ENCODE measurements at places on chromosomes 6 and 20. TPM values are rescaled to one million over a fixed set of nuclear protein-coding genes. Genes with fewer than 3 reads are reported as not detected.

- no peak for DNase-seq
- H3K36me3 ChIP-seq = no peaks in the 10 kb centered on the region
- no peaks in the 10 kb centered on the region for H3K4me1 ChIP-seq
- H3K4me3 ChIP-seq = no peak overlapping the region
These were observed 60.2 kb downstream of the GNAS-AS1 start for GRCh38 chr20:58790454-58790853.

GRCh38 chr6:68343901-68344300 lies 291.2 kb upstream of the ADGRB3 start:
- H3K27ac ChIP-seq = no peak overlapping the region
- H3K36me3 ChIP-seq = no peaks in the 10 kb centered on the region
- H3K4me3 ChIP-seq = no peak overlapping the region
- H3K4me1 ChIP-seq = no peaks in the 10 kb centered on the region
- DNase-seq = no peak

The CYP39A1 gene
- 1.7 TPM for total RNA-seq

DNA sequence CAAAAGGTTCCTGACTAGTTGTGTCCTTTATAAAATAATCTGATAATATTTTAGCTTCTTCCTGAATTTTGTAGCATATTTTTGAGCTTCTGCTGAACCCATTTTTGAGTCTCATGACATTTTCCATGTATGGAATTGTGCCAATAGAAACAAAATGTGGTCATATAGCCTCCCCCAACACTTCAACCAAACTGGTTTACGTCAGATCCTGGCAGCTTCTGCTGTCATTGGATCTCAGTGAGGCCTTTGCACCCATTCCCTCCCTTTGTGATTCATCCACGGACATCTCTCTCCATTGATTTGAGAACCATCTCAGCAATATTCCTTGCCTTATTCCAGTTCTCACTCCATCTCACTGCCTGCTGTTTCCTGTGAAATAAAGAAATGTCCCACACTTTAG lies 166.0 kb upstream of the PROKR2 start:
- no peaks in the 10 kb centered on the region for H3K36me3 ChIP-seq
- no peak overlapping the region for H3K4me3 ChIP-seq
- no peak for DNase-seq
- H3K27ac ChIP-seq = no peak overlapping the region
- H3K4me1 ChIP-seq = no peaks in the 10 kb centered on the region
- H3K27me3 ChIP-seq = no peaks in the 10 kb centered on the region

The PREX1 gene
- total RNA-seq = 12.5 TPM

- H3K27ac ChIP-seq = no peak overlapping the region
- no peaks in the 10 kb centered on the region for H3K27me3 ChIP-seq
- H3K4me3 ChIP-seq = no peak overlapping the region
- DNase-seq = no peak
These were observed 47.5 kb downstream of the TNFRSF21 start for GRCh38 chr6:47262231-47262630.

The TOP1 gene
- total RNA-seq = 26.0 TPM

The HMGCLL1 gene
- 0.42 TPM for total RNA-seq

DNA sequence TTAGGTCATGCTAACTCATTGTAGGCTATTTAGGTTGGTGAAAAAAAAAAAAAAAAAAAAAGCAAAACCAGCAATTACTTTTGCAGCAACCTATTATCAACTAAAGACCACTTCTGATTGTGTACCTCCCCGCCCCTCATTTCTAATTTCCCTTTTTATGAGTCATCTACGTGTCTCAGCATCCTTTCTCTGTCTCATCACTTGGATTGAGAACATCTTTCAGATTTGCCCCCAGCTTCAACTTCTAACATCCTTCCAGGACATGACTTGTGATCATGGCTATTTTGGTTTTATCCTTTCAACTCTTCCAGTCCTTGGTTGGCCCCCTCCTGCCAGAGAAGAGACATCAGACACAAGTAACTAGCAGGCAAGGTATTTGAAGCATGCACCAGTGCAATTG lies 156.7 kb upstream of the CCN2 start:
- DNase-seq = no peak
- no peak overlapping the region for H3K27ac ChIP-seq
- H3K36me3 ChIP-seq = no peaks in the 10 kb centered on the region

The PDYN gene
- total RNA-seq = 0.33 TPM

DNA sequence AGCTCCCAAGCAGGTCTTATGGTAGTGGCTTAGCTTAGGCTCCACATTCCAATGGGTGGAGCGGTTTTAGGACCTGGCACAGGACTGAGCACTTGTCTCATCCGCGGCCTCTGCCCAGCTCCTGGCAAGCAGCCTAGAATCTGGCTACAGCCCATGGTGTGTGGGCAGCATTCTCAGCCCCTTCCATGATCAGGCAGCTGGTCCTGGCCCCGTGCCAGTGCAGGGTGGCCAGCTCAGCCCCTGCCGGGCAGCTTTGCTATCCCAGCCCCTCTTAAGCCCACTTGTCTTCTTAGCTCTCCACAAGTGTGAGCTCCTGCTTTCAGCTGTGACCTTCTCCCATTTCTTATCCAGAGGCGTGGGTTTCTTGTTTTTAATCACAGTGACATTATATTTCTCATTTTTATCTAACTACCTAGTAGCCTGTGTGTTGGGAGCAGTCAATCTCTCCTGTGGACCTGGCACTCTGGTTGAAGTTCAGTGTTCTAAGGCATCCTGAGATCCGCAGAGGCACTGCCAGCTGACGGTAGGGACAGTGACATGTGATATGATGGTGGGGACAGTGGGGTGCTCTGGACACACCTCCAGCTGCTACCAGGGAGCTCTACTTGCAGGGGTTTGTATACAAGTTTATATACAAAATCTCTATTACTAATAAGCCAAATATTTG lies 119.9 kb upstream of the PRND start:
- H3K36me3 ChIP-seq = no peaks in the 10 kb centered on the region
- H3K4me3 ChIP-seq = no peak overlapping the region
- H3K27ac ChIP-seq = no peak overlapping the region
- no peaks in the 10 kb centered on the region for H3K27me3 ChIP-seq

GRCh38 chr6:39873439-39873838 lies 60.8 kb downstream of the MOCS1 start:
- no peaks in the 10 kb centered on the region for H3K27me3 ChIP-seq
- H3K27ac ChIP-seq = no peak overlapping the region
- peaks cover 2% of the 10 kb centered on the region for H3K4me1 ChIP-seq
- no peaks in the 10 kb centered on the region for H3K36me3 ChIP-seq
- no peak for DNase-seq
- no peak overlapping the region for H3K4me3 ChIP-seq

GRCh38 chr6:160030103-160030502 lies 61.2 kb downstream of the IGF2R start:
- peaks cover 30% of the 10 kb centered on the region for H3K4me1 ChIP-seq
- H3K27ac ChIP-seq = peak overlapping the region; percentile 83

DNA sequence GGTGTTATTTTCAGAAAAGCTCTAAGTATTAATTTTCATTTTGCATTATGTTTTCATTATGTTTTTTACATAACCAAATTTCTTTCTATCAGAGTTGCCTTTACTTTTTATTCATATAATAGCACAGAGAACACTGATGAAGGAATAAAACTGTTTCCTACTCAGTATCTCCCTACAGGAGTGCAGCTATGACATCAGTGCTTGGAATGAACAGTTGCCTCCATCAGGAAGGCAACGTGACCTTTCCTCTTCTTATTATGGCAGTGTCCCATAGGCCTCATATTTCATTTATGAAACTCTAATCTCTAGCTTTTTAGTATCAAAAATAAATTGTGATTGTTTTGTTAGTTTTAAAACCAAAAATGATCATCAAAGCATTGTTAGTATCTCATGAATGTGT lies 712.8 kb downstream of the CD109 start:
- DNase-seq = no peak
- H3K36me3 ChIP-seq = no peaks in the 10 kb centered on the region
- H3K4me1 ChIP-seq = no peaks in the 10 kb centered on the region
- H3K27ac ChIP-seq = no peak overlapping the region
- no peaks in the 10 kb centered on the region for H3K27me3 ChIP-seq

The ZNF165 gene
- total RNA-seq = 0.99 TPM

- peak overlapping the region; percentile 76 for H3K27ac ChIP-seq
- H3K4me3 ChIP-seq = no peak overlapping the region
- no peaks in the 10 kb centered on the region for H3K27me3 ChIP-seq
- peaks cover 9% of the 10 kb centered on the region for H3K4me1 ChIP-seq
- DNase-seq = peak; percentile 12
- H3K36me3 ChIP-seq = no peaks in the 10 kb centered on the region
These were observed 35.5 kb downstream of the SESN1 start for GRCh38 chr6:109059153-109059552.

The BPIFB1 gene
- total RNA-seq = 0.24 TPM

The TUBB2B gene
- 6.8 TPM for total RNA-seq

DNA sequence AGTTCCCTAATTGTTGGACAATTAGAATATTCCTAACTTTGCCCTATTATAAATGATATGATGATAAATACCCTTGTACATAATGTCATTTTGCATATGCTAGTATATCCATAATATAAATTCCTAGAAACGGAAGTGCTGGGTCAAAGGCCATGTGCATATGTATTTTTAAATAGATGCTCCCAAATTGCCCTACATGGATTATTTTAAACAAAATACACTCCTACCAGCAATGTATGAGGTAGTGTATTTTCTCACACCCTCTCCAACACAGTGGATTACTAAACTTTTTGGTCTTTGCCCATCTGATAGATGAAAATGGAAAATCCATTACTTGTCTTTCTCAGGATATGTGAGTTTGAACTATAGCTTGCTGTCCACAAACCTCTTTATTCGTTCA lies 385.1 kb upstream of the JARID2 start:
- DNase-seq = no peak
- no peaks in the 10 kb centered on the region for H3K27me3 ChIP-seq
- no peak overlapping the region for H3K4me3 ChIP-seq
- H3K36me3 ChIP-seq = no peaks in the 10 kb centered on the region

The LY6G6F gene
- 0.05 TPM for total RNA-seq

The SUPT3H gene
- total RNA-seq = 5.5 TPM

- no peaks in the 10 kb centered on the region for H3K27me3 ChIP-seq
- DNase-seq = no peak
- peaks cover 37% of the 10 kb centered on the region for H3K36me3 ChIP-seq
- no peak overlapping the region for H3K27ac ChIP-seq
- H3K4me1 ChIP-seq = no peaks in the 10 kb centered on the region
These were observed 3.3 kb upstream of the EFCAB8 start for GRCh38 chr20:32855387-32855786.

GRCh38 chr20:49540232-49540620 lies 27.7 kb downstream of the PTGIS start:
- no peak overlapping the region for H3K27ac ChIP-seq
- DNase-seq = no peak
- H3K27me3 ChIP-seq = no peaks in the 10 kb centered on the region
- no peaks in the 10 kb centered on the region for H3K4me1 ChIP-seq

DNA sequence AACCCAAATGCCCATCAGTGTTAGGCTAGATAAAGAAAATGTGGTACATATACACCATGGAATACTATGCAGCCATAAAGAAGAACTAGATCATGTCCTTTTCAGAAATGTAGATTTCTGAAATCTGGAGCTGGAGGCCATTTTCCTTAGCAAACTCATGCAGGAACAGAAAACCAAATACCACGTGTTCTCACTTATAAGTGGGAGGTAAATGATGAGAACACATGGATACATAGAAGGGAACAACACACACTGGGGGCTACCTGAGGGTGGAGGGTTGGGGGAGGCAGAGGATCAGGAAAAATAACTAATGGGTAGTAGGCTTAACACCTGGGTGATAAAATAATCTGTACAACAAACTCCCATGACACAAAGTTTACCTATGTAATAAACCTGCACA lies 188.9 kb upstream of the PRND start:
- no peaks in the 10 kb centered on the region for H3K27me3 ChIP-seq
- H3K4me1 ChIP-seq = no peaks in the 10 kb centered on the region
- H3K36me3 ChIP-seq = no peaks in the 10 kb centered on the region
- no peak for DNase-seq
- H3K4me3 ChIP-seq = no peak overlapping the region

The NKAIN4 gene
- 8.5 TPM for total RNA-seq

GRCh38 chr20:56222945-56223344 lies 25.6 kb upstream of the MC3R start:
- H3K27ac ChIP-seq = no peak overlapping the region
- H3K4me3 ChIP-seq = no peak overlapping the region
- DNase-seq = no peak
- no peaks in the 10 kb centered on the region for H3K36me3 ChIP-seq

DNA sequence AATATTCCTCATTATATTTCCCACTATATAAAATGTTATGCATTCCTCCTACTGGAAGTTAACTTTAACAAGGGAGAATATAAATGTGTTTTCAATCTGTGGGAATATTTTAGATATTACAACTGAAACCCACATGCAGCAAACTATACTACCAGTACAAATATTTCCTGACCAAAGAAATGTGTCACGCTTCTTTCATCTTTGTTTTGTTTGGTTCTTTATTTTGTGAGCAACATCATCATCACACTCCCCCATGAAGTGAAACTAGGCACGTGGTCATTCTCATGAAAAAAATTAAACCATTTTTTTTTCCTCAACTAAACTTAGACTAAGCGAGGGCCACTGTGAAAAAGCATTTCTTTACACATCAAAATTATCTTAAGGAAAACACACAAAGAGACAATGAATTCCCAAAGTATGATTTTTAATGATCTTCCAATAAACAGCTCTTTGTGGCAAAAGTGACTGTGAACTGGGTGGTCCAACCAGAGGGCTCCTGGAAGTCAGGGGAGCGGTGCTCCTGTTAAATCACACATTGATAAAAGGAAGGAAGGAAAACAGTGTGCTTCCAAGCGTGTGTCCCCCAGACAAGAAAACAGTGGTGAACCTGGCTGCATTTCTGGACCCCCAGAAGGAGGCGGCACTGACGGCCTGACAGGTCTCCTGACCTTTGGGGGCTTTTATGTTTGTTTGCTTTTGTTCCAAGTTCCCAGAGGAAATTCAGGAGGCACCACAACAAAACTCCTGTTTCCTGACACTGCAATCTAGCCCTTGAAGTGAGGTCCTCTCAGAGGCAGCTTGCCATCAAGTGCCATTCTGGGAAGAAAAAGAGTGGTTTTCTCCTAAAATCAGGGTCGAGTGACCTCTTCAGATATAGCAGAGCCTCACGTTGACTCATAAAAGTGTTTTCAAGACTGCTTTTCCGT lies 166.8 kb upstream of the FOXQ1 start:
- H3K27me3 ChIP-seq = peaks cover 6% of the 10 kb centered on the region
- no peak overlapping the region for H3K4me3 ChIP-seq
- no peak for DNase-seq
- H3K27ac ChIP-seq = no peak overlapping the region
